ENCODE measurements at places on chromosomes 4 and X.

DNA sequence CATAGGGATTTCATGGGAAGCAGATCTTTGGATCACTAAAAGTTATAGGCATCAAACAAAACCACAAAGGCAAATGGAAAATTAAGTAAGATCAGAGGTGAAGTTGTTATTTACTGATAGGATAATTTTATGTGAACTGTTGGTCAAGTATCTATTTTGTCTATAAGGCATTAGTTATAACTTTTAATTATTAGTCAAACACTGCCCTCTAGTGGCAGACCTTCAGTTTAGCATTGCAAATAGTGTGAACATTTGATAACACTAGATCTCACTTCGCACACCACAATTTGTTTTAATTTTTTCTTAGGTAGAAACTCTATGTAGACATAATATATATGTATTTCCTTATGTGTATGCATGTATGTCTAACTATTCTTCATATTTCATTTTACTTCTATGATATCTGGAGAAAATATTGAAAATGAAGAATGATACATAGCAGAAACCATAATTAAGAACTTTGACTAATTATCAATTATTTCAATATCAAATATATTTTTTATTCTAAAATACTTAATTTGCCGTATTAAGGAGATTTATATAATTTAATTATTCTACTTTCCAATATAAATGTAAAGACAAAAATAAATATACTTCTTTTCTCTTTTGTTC is 214.5 kb upstream of the TACR3 start:
- DNase-seq = no peak

- no peak for DNase-seq
Observed at GRCh38 chr4:179823342-179823741, 2381.1 kb upstream of the AGA start.

DNA sequence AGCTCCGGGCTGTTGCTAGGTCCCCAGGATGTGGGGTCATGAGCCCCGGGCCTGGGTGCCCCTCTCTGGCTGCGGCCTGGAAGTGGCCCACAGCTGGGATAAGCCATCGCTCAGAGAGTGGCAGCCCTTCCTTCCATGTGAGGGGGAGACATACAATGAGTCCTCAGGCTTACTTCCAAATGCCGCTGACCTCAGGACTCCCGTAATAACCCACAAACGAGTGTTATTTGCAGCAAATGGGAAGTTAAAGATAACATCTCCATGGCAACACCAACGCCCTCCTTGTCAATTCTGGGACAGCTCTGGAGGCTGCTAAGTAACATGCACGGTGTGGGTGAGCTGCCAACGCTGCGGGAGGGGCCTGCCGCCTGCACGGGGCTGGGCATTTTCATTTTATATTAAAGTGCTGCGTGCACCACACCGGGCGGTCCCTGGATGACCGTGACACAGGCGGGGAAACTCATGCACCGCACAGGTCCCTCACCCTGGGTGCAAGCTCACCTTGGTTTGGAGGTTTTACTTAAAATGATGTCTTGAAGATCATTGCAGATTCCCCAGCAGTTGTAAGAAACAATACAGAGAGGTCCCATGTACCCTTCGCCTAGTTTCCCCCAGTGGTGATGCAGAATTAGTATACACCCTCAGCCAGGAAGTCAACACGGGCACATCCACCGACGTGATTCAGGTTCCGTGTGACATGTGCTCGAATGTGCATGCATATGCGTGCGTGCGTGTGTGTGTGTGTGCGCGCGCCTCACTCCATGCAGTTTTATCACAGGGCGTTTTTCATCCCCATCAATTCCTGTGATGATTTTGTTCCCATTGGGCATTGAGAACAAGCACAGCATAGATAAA is 79.4 kb downstream of the ABLIM2 start:
- no peak for DNase-seq

DNA sequence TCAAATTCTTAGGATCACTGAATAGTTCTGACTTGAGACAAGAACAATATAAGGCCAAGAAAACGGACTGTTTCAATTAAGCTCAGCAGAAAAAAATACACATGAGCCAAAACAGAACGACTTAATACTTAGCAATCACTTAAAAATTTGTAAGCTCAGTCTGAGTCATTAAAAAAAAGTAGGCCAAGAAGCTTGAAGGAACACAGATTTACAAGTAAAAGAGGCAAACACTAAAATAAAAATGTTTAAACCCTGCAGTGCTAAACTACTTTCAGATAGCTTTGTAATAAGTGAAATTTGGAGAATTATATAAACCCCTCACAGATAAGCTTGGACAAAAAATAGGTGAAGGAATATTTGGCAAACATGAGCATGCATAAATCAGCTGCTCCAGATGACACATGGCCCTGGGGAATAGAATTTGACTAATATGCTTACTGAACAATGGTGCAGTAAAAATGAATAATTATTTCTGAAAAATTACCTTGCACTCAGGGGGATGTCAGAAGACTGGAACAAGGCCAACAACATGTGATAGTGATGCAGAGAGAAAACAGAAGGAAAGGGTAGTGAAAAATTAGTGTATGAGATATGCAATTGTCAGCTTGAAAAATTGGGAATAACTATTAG is 49.6 kb downstream of the LNX1 start:
- no peak for DNase-seq

GRCh38 chrX:144275843-144276242 is 392.0 kb downstream of the UBE2NL start:
- DNase-seq = no peak

DNA sequence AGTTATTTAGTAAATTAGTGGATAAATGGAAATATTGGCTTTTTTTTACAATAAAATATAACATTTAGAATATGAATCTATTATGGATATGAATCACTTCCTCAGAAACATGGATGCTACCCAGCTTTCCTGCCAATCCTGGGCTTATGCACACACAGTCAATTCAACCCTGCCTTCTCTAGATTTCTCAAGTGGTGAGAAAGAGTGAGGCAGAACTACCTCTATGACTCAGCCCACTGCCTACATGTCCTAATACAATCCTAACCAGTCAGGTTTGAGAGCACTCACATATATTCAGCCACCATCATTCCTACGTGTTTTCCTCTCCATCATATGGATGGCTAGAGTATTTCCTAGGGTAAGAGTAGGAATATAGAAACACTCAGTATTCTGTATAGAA is 91.1 kb upstream of the ANKRD50 start:
- DNase-seq = no peak

GRCh38 chr4:113955411-113955810 is 24.0 kb downstream of the ARSJ start:
- no peak for DNase-seq

GRCh38 chr4:81491943-81492342 is 20.2 kb upstream of the RASGEF1B start:
- no peak for DNase-seq

- DNase-seq = no peak
Observed at GRCh38 chrX:120310861-120311726, at the start of gene TMEM255A. TMEM255A (minus strand) TSS chrX:120311461; CDS start chrX:120311309, 152 bp downstream.

GRCh38 chr4:174522183-174523024 is at the start of gene HPGD:
HPGD (minus strand) TSS chr4:174522488; CDS start chr4:174522451, 37 bp downstream.
- peak; percentile 52 for DNase-seq

GRCh38 chr4:178395798-178396197 is 953.6 kb upstream of the AGA start:
- no peak for DNase-seq

DNA sequence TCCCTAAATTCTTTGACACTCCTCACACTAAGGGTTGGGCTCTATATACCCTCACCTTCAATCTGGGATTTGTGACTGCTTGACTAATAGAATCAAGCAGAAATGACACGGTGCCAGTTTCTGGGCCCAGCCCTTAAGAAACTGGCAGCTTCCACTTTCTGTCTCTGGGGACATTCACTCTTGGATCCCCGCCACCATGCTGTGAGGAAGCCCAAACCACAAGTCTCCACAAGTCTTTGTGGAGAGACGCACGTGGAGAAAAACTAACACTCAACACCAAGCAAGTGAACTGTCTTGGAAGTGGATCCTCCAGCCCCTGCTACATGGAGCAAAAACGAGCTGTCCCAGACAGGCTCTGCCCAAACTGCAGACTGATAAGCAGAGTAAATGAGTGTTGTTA is 1.1 kb upstream of the EDNRA start:
- DNase-seq = no peak

- no peak for DNase-seq
Observed at GRCh38 chr4:170931321-170931720, 841.6 kb upstream of the AADAT start.

DNA sequence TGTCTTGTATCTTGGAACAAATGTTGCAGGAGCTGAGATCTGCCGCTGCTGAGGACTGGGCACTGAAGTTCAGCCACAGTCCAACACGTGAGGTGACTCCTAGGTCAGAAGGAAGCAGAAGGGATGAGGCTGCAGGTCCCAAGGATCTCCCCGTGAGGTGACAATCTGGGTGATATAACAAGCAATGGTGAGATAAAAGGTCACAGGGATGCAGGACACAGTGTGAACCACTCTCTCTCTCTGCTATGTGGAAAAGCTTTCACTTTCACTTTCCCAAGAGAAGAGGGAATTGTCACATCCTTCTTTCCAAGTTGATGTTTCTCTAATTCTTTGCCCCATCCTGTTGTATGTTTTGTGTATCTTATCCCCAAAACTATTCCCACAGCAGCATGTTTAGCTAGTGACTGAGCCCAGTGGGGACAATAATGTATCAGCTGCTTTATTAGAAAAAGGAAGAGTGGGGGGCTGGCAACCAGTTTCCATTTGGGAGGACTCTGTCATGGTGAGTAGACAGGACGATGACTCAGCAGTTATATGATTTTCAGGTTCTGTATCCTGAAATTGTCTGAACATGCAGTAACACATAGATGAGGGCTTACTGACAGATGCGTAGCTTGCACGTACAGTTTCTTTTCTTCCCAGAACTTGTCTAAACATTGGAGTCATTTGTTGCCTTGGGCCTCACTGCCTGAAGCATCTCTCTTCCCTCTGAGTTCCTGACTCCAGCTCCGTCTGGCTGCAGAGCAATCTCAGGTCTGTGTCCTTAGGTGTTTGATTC is 1415.8 kb upstream of the TENM3 start:
- DNase-seq = no peak

DNA sequence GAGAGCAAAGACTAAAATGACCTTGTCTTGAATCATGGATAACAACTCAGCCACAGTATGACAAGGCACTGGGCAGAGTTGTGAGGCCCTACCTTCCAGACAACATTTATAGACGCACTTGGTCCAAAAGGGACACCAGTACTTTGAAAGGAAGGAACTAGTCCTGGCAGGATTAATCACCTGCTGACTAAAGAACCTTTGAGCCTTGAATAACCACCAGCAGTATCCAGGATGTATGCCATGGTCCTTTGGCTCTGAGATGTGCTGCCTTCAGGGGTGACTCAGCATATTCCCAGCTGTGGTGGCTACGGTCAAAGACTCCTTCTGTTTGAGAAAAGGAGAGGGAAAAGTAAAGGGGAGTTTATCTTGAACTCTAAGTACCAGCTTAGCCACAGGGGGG is 118.1 kb upstream of the PRR32 start:
- DNase-seq = no peak

DNA sequence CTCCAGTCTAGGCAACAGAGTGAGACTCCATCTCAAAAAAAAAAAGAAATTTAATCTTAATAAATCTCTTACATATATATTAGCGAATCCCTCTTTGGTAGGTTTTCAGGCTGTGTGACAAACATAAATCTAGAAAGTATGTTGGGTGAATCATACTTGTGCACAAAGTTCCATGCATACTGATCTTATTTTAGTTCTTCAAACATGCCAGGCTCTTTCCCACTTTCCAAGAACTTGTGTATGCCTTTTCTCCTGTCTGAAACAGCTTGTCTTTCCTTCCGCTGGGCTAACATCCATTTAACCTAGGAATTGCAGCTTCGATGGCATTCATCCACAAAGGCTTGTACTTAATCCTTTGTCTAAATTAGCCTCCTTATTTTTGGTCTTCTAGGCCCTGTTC is 156.6 kb upstream of the CASK start:
- DNase-seq = no peak

DNA sequence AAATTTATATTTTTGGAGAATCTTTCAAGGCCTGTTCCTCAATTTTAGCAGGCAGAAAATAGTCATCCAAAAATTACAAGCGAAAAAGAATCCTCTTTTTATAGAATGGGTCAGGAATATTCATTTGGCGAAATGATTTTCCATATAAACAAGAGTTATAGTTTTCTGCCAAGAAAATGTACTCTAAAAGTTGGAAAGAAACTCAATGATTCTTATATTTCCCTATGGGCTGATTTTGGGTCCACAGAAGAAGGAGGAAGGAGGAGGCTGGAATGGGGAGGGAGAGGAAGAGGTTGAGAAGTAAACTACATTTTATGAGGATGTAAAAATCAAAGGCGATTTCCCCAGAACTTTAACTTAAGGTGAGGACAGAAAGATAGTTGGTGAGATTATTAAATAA is 159.3 kb downstream of the DCAF12L1 start:
- no peak for DNase-seq

DNA sequence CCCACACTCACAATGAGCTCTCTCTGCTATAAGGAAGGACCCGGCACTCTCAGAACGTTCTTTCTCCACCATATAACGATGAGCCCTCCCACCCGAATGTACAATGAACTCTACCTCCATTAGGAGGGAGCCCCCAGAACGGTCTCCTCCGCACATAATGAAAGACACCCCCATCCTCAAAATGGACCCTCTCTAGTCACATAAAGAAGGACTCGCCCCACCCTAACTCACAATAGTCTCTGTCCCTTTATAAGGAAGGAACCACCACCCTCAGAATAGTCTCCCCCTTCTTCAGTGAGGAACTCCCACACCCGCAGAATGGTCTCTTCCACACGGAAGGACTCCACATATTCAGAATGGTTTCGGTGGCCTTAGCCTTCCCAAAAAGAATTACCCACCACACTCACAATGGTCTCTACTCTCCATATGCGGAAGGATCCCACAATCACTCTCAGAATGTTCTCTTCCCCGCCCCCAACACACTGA is 477 bp downstream of the SLC35A2 start:
- DNase-seq = no peak

- DNase-seq = peak; percentile 66
Observed at GRCh38 chrX:1481636-1482529, 29.2 kb upstream of the ASMTL start.

- DNase-seq = no peak
Observed at GRCh38 chr4:70630162-70630561, 1.6 kb downstream of the ENAM start.

GRCh38 chr4:112884406-112884805 is 165.0 kb upstream of the ANK2 start:
- DNase-seq = no peak

Data from stimulated activated CD8-positive, alpha-beta memory T cell treated with anti-CD3 and anti-CD28 coated beads, Interleukin-15, amount 100 ng/mL, for 48 hours (primary cell).